ENCODE measurements at places on chromosomes 2 and 18.

DNA sequence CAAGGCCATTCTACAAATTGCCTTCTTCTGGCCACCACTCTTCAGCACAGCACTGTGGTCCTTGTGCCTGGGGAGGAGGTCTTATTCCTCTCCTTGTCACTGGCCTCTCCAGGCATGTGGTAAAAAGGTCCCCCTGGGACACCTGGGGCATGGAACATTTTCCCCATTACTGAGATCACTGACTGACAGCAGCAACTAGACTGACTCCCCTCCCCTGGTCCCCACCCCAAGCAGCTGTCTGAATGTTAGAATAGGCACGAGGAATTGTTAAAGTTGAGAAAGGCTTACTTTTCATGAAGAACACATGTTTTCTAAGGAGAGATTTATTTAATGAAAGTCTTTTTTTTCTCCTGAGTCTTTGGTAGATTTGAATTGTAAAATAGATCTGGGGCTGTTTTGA is 39.5 kb upstream of the RTN4 start:
- H3K27ac ChIP-seq = no peak overlapping the region
- no peak overlapping the region for H3K4me3 ChIP-seq
- H3K36me3 ChIP-seq = no peaks in the 10 kb centered on the region
- peaks cover 3% of the 10 kb centered on the region for H3K27me3 ChIP-seq
- peaks cover 13% of the 10 kb centered on the region for H3K4me1 ChIP-seq

DNA sequence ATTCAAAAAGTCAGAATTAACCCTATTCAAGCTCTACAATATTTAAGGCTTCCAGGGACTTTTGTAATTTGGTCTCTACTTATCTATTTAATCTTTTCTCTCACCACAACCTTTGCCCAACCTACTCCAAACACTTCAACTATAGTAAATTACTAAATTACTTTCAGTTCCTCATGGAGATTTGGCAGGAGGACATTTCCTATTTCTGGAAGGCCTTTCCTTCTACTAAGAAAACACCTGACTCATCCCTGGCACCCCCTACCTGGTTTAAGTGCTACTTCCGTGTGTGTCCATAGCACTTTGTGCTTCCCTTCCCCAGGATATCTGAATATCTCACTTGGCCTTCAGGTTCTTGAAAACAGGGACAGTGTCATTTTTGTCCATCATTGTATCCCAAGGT is 96.3 kb downstream of the UPP2 start:
- H3K36me3 ChIP-seq = no peaks in the 10 kb centered on the region
- no peak for DNase-seq
- H3K27me3 ChIP-seq = peaks cover 12% of the 10 kb centered on the region
- H3K27ac ChIP-seq = no peak overlapping the region
- no peak overlapping the region for H3K4me3 ChIP-seq

DNA sequence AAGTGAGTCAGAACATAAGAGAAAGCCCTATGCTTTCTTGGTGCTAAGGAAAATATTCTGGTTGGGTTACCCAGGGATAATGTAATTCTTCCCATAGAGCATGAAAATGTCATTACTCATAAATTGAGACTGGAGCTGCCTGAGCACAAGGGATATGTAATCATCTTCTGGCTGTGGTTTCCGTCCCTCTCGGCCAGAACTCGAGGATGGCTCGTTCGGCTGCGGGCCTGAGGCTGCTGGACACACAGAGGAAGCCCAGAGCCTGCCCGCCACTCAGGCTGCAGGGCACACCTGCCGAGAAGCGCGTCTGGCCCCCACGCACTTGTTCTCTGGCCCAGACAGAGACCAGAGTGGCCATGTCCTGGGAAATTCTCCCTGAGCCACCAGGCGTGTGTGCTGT is 104.9 kb downstream of the ASAP2 start:
- no peak overlapping the region for H3K27ac ChIP-seq
- no peaks in the 10 kb centered on the region for H3K36me3 ChIP-seq
- peaks cover 2% of the 10 kb centered on the region for H3K4me1 ChIP-seq
- H3K27me3 ChIP-seq = peaks cover 3% of the 10 kb centered on the region

DNA sequence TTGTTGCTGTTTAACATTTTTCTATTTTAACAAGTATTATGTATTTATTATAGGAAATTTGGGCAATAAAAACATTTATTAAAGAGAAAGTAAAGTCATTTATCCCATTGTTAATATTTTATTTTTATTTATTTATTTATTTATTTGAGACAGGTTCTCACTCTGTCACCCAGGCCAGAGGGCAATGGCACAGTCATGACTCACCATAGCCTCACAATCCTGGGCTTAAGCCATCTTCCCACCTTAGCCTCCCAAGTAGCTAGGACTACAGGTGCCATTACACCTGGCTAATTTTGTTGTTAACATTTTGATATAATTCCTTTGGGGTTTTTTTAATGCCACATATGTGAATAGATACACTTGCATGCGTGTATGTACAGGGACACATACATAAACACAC is 165.9 kb upstream of the STON1 start:
- peaks cover 47% of the 10 kb centered on the region for H3K36me3 ChIP-seq
- H3K4me3 ChIP-seq = no peak overlapping the region
- no peak for DNase-seq
- H3K27ac ChIP-seq = no peak overlapping the region
